ENCODE measurements at places on chromosomes 3 and 15.

DNA sequence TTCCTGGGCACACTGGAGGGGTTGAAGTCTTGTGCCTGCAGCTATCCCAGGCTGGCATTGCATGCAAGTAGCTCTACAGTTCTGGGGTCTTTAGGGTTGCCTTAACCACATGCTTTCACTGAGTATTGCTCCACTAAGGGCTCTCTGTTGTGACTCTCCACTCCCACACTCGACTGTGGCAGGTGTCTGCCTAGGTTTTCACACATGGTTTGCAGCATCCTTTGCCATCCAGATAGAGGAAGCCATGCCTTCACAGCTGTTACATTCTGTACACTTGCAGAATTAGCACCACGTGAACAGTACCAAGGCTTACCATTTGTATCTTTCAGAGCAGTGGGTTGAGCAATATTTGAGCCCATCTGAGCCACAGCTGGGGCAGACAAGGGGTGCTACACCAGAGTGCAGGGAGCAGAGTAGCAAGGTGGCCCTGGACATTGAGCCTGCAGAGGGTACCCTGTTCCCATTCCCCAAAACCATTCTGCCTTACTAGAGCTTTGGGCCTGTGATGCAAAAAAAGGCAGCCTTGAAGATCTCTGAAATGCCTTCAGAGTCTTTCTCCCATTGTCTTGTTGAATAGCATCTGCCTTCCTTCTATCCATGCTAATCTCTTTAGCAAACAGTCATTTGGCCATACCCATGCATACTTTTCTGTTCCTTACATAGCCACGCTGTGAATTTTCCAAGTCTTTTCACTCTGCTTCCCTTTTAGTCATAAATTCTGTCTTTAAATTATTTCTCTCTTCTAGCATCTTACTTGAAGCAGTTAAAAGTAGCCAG, 95.2 kb upstream of the PLCL2 start:
- no peak for DNase-seq

GRCh38 chr3:81354119-81354518, 407.3 kb downstream of the GBE1 start:
- no peak for DNase-seq

GRCh38 chr3:62888180-62888579, 13.0 kb upstream of the CADPS start:
- peak; percentile 50 for DNase-seq

- no peak for DNase-seq
Measured at GRCh38 chr3:26967501-26967900, 344.9 kb downstream of the LRRC3B start.

- peak; percentile 75 for DNase-seq
Measured at GRCh38 chr15:41659855-41660234, 360 bp upstream of the MGA start.

DNA sequence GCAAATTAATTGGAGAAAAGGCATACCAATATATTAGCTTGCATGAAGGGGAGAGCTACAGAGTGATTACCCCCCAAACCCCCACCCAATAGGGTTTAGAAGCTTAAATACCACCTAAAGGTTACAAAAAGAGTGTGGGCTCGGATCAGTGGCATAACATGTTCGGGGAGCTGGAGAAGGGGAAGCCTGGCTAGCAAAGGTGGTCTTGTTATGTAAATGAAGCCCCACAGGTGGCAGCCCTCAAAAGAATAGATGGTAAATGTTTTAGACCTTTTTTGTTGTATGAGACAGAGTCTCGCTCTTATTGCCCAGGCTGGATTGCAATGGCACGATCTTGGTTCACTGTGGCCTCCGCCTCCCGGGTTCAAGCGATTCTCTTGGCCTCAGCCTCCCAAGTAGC, 10.9 kb upstream of the PXK start:
- DNase-seq: peak; percentile 36

GRCh38 chr15:69810431-69811354, 287.0 kb downstream of the TLE3 start:
- DNase-seq: no peak

DNA sequence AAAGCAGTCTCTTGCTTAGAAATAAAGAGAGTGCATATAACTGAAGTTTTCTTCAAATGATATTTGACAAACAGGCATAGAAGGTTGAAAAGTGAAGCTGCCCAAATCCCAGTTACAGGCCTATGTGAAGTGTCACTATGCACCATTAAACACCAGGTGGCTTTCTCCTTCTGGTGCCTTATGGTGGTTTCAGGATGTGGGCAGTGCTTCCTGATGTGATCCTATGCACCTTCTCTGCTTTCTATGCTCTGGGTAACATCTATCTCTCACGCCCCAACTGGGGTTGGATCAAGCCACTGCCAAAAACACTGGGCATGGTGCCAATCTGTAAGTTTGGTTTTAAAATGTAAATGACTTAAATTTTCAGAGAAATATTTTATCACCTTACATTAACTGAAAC, 744.7 kb downstream of the TUSC7 start:
- DNase-seq: peak; percentile 10
